Endothelial cell of umbilical vein (primary cell): ENCODE measurements at places on chromosomes 4 and X. TPM values are rescaled to one million over a fixed set of nuclear protein-coding genes. Genes with fewer than 3 reads are reported as not detected.

SHOX gene
- not detected in 2 replicates for total RNA-seq

USP26 gene
- not detected in 2 replicates for total RNA-seq

DNA sequence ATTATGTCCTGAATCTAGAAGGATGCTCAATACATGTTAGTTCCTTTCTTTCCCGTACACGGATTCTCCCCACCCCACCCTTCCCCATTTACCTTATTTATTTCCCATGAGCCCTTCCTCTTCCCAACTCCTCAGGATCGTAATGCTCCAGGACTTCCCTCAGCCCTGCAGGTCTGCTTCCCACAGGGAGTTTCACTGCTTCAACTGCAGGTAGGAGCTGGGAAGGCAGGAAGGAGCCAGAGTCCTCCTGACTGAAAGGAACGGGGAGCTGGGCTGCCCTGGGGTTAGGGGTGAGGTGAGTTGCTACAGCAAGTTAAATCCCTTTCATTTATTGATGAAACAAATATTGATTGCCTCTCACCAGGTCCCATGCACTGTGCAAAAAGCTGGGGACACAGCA is 33.2 kb downstream of the SAT1 start:
- no peak for DNase-seq

- DNase-seq: no peak
These were observed 140.3 kb upstream of the CXCL13 start for GRCh38 chr4:77465271-77465670.

- peak; percentile 5 for DNase-seq
These were observed 7.1 kb downstream of the TASL start for GRCh38 chrX:30570505-30570904.

- DNase-seq: no peak
These were observed 91.2 kb upstream of the C1QTNF7 start for GRCh38 chr4:15336410-15337167.

MAP3K15 gene
- 0.09 TPM in 1 of 2 replicates, not detected in the other for total RNA-seq

DNA sequence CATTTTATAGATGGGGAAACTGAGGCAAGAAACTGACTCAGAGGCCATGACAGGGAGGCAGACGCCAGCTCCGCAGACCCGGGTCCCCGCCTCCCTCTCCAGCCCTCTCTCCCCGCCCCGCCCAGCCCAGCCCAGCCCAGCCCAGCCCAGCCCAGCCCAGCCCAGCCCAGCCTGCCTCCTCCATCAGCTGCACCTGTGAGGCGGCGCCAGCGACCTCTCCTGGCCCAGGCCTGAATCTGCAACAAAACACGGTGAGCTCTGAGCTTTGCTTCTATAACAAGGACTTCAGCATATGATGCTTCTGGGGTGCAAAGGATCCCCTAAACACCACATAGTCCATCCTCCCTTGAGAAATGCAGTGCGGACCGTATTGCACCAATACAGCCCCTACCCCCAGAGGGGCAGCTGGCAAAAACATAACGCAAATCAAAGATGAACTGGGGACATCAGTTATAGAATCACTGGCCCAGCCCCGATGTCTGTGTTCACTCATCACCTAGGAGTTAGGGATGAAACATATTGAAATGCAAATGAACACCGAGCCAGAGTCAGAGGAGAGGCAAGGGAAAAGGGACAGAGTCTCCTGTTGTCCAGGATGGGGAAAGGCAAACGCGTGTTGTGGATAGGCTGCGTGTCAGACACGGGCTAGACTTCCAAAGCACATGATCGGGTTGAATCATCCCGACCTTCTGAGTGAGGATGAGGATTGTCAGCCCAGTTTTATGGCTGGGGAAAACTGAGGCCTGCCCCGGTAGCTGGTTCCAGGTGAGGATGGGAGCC is 216.1 kb upstream of the PSAPL1 start:
- DNase-seq: no peak
